ENCODE measurements at places on chromosomes 16 and 17.

- DNase-seq, result no peak
These were observed 70.2 kb downstream of the HIC1 start for GRCh38 chr17:2125013-2125535.

DNA sequence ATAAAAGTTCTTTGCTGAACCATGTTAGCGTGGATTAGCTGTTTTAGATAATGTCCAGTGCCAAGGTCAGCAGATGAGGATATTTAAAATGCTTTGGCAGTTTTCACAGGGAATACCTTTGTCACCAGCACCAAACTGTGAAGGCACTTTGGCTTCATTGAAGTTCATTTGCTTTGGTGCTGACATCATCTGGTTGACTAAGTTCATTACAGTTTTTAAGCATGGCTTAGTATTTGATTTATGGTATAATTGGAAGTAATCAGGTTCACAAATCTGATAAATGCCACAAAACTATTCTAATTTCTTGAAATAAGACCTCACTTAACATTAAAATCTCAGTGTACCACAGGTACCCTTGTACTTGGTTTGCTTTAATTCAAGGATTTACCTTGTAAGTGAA, 4.3 kb downstream of the GID4 start:
- DNase-seq, result no peak

DNA sequence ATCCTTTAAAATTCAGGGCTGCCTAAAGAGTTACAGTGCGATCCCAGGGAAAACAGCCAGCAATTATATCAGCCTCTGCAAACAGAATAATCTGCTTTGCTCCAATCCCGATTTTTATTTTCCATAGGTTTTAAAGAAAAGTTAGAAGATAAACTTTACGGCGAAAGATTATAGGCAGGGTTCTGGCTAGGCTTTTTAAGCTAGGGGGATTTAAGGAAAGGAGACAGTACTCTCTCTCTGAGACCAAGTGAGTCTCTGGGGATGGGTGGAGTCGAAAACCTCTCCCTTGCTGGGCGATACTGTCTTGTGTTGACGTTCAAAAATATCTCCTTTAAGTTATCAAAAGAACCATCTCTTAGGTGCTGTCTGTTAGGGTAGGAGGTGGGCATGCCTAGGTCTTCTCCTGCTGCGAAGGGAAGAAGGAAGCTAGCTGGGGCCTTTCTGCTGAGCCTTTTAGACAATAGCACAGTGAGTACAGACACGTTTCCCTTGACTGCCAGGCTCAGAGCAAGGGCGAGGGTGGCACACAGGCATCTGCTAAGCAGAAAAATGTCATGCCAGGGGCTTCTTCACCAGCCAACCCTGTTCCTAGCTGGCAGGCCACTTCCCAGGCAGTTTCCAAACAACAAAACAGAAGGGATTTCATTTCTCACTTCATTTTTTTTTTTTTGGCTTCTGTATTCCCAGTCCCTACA, 167.9 kb upstream of the MAF start:
- DNase-seq, result no peak

- no peak for DNase-seq
These were observed 13.2 kb downstream of the XYLT2 start for GRCh38 chr17:50359005-50359699.

- DNase-seq, result no peak
These were observed 14.3 kb downstream of the PRCD start for GRCh38 chr17:76554131-76554530.

- no peak for DNase-seq
These were observed 12.8 kb downstream of the CYTH1 start for GRCh38 chr17:78769196-78769773.
